A673 (cell line): ENCODE measurements at places on chromosomes 7 and 10. TPM values are rescaled to one million over a fixed set of nuclear protein-coding genes. Genes with fewer than 3 reads are reported as not detected.
A peak's percentile ranks its signal among the peaks of the same experiment; 100 is the strongest.

DNA sequence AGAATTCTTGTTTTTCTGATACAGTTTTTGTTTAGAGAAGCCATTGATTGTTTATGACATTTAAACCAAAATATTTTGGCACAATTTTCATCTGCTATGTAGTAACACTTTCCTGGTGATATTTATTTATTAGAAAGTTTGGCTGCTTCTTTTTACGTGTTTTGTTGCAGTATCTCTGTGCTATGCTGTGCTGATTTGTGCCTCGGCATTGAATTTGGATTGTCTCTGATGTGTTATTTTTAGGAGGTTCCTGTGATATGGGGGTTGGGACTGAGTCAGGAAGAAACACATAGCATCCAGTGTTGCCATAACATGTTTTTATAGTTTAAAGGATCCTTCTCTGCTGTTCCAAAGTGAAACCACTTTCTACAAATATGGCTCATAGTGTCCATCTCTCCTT lies 1197.7 kb upstream of the LRRN3 start:
- DNase-seq = no peak

DNA sequence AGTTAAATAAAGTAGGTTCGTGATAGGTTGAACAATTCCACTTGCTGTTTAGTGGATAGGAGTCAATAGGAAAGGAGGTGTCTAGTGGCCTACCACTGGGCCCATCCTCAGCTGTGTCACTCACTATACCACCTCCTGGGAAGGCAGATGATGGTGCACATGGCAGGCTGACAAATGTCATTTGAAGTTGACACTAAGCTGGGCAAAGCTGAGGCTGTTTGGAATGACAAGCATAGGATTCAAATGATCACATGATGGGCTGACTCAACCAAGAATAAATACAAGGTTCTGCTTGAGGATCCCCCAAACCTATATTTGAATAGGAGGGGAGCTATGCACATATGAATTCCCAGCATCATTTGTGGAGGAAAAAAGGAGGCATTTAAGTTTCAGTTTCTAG lies 489.8 kb downstream of the RPS24 start:
- no peak for DNase-seq

- peak; percentile 7 for DNase-seq
Observed at GRCh38 chr7:95330204-95330960, 6.0 kb upstream of the PON1 start.

DNA sequence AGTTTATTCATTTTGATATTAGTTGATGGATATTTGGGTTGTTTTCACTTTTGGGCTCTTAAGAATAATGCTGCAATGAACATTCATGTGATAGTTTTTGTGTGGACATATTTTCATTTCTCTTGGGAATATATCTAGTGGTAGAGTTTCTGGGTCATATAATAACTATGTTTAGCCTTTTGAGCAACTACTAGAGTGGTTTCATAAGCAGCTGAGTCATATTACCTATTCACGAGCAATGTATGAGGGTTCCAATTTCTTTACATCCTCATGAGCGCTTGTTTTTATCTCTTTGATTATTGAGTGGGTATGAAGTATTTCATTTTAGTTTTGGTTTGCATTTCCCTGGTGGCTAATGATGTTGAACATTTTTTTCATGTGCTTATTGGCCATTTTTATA lies 182.6 kb downstream of the PON1 start:
- no peak for DNase-seq

DNA sequence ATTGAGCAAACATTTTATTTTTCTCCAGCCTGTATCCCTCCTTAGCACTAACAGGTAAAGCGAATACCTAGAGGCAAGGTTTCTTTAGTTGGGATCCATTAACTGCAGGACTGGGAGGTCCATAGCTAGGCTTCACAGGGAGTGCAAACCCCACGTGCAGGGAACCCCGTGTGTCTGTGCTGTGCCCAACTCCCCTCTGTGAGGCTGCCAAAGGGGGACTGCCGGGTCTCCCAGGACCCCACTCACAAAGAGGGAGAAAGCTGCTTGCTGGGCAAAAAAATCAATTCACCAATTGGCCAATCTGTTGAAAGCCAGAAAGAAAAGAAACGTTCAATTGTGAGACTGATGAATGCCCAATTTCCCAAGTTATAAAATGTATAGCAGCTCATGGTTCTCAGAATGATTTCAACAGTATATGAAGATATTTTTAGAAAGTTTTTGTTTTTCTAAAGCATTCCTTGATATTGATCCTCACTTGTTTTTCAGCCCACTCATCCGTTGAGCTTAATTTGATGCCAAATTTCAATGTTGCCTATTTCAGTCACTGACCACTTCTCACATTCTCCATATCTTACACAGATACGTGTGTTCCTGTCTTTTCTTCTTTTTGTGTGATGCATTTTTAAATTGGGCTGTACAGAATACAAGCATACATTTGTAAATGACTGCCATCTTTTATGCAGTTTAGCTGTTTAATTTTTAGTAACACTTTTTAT lies 202.7 kb upstream of the PRSS58 start:
- DNase-seq = no peak

DNA sequence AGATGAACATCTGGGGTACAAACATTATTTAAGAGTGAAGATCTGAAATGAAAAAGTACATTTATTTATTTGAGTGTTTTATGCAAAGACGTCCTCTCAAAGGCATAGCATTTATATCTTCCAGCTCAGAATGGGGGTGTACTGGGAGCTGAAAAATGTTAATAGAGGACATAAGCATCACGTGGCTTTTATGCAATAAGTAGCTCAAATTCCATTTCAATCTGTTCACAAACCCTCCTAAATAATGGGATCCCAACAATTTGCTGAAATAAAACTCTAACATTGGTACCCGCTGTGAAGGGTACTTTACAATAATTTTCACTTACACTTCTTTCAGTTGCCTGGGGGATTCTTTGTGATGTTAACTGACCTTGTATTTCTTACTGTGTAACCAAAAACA lies 172.0 kb downstream of the TAX1BP1 start:
- no peak for DNase-seq

DNA sequence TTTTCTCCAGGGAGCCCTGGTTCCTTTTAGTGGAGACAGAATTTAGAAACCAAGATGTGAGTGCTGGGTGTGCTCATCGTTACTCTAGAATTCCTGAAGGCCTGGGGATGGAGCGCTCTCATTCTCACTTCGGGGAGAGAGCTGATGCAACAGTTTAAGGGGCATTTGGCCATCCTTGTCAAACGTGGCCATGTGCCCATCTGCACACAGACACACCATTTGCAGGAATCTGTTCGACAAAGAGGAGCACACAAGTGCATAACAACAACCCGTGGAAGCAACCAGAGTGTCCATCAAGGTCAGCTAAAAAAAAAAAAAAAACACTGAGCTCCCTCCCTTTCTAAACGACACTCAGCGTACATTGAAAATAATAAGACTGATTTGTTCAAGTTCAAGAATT lies 23.0 kb upstream of the RET start:
- DNase-seq = no peak

GRCh38 chr10:66958466-66958865 lies 32.6 kb downstream of the LRRTM3 start:
- DNase-seq = no peak

DNA sequence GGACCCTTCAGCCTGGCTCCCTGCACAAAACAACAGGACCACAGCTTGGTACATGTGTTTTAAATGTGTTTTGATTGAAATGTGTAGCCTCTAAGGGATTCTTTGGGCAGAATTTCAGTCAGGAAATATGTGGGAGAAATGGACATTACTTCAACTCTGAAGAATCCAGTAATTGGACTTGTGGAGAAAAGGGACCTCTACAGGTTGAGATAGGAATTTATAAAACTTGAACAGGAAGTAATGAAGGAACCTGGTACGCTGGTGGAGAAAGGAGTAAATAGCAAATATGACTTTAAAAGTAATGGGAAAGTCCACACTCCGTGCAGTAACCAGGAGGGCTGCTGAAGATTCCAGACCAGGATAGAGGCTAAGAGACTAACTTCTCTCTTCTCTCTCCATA lies 220.5 kb downstream of the LHFPL3 start:
- peak; percentile 24 for DNase-seq

DNA sequence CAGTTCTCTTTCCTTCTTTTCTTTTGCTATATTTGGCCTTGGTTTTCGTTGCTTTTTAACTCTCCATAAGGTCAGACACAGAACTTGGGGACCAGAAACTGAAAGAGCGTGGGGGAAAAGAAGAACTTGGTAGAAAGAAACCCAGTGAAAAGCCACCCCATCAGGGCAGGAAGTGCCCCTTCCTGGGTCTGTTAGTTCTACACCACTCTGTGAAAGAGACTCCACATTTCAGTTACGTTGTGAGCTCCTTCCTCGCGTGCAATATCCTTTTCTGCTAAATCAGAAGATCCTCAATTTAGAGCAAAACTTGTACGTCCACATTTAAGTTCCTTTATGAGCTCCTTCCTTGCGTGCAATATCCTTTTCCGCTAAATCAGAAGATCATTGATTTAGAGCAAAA lies 220.6 kb upstream of the FOXK1 start:
- no peak for DNase-seq

GRCh38 chr10:49633327-49634068 lies 19.7 kb downstream of the CHAT start:
- no peak for DNase-seq

DNA sequence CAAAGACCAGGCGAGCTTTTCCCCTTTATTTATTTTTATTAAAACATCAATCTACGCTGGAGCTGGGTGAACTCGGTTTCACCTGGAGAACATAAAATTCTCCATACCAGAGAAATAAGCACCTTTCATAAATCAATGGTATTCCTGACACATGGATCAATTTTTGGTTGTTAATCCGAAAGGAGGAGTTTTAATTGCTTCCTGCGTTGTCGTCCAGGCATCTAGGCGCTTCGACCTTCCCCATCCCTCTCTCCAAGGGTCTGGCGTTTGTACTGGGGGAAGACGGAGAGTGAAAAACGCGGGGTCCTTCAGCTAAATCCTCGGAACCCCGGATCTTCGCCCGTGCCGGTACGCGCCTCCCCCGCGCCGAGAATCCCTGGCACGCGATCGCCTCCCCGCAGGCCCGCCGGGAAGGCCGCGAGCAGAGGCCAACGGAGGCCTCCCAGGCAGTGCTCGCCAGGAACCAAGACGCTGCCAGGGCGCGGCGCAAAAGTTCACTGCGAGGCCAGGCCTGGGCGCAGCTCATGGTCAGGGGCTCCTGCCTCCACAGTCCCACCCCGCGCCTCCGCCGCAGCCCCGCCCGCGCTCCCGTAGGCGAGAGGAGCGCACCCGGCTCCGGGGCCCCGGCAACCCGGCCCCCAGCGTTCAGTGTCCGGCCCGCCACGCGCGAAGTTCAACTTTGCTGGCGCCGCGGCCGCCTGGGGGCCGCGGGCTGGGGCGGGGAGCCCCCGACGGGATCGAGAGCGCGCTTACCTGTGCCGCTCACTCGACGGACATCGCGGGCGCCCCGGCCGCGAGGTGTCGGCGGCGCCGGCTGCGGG lies 8.3 kb upstream of the EBF3 start:
- no peak for DNase-seq

DNA sequence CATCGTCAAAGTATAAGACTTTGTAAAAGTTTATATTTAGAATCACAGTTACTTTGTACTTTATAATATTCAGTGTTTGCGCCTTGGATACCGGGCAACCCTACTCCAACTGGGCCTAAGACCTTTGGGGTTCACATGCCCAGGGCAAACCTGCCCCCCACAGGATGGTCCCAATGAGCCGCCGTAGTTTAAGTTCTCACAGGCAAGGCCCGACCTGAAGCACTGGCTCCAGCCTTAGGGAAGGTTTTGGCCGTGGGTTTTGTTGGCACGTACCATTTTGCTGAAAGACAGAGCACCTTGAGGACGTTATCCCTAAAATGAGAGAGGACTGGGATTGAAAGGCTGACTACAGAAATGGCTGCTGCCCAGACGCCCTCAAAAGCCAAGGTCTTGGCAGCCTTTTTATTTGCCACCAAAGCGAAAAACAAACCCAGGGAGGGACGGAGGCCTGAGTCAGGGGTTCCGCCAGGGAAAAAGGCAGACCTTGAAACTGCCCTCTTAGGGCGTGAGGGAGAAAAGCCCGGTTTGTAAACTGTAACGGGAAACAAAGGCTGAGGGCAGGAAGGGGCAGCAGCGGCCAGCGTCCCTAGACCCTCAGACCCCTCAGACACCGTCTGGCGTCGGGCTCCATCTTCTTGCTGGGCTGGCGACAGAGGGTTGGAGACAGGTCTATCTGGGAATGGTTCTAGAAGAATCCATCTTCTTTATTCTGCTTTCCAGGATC lies at the start of gene CCDC172:
Gene CCDC172, plus strand, starts transcription at position 222 of the 724 bp plus-strand sequence. CDS start 564 bp downstream, outside the sequence.
- no peak for DNase-seq

DNA sequence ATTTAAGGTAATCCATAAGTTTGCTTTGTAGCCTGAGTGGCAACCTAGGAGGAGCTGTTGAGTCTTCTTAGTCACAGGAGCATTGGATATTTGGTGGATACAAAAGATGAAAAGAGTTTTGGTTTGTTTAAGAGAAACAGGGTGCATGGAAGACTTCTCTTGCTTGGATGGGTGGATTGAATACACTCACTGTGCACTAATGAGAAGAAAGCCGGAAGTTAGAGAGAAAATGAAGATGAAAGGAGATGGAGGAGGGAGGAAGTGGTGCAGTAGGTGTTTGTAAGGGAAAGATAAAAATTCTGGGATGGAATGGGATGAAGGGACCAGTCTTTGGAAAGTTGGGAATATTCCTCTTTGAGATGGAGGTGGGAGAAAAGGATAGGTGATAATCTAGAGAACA lies 7.7 kb downstream of the MDFIC start:
- DNase-seq = peak; percentile 57

DNA sequence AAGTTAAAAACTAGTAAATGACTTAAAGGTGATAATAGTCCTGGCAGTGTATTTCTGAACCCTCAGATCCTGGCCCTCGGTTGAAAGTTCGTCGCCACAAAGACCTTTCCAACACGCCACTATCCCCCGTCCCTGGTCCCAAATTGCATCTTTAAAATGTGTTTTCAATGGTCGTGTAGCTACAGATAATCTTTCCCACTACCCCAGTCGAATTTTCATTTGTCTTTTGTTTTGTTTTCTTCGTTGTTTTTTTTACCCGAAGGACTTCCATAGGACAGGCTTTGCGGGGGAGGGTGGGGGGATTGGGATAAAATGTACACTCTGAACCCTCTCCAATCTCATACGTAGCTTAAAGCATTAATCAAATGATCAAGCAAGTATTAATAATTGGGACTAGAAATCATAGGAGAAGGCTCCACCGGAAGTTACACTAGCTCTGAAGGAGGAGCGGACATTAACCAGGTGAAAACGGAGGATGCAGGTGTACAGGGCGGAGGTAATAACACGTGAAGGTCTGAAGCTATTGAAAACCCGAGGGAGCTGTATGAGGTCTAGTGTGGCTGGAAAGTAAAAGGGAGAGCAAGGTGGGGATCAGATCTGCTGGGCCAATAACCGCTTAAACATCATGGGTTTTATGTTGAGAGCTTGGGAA lies 32.8 kb upstream of the PHF14 start:
- peak; percentile 11 for DNase-seq

Gene PTPRE
- total RNA-seq = 4.6 and 11.6 TPM in 2 replicates

Gene GDF2
- total RNA-seq = not detected in 2 replicates

Gene OPN1SW
- total RNA-seq = not detected in 2 replicates

Gene SPDYE16
- 0.13 TPM in 1 of 2 replicates, not detected in the other for total RNA-seq

Gene NUTM2E
- total RNA-seq = 0.37 and 0.49 TPM in 2 replicates

Gene CCL24
- total RNA-seq = not detected in 2 replicates

Gene HOXA11
- not detected in 2 replicates for total RNA-seq

Gene EBLN1
- not detected in 2 replicates for total RNA-seq

Gene GSTO2
- 0.26 and 1.4 TPM in 2 replicates for total RNA-seq
